ENCODE measurements at places on chromosomes 13 and 19. TPM values are rescaled to one million over a fixed set of nuclear protein-coding genes. Genes with fewer than 3 reads are reported as not detected.

Gene LAMP1
- total RNA-seq, result 89.6 TPM

Gene SMAD9
- 2.6 TPM for total RNA-seq

Gene PALM
- total RNA-seq, result 32.9 TPM

Gene CFD
- total RNA-seq, result 477 TPM

Gene DLL3
- not detected for total RNA-seq

Gene SERPINE3
- total RNA-seq, result not detected

Gene DPF1
- total RNA-seq, result not detected

Gene ZNF136
- total RNA-seq, result 4.2 TPM

Gene RPS16
- total RNA-seq, result 1,176 TPM

Gene FAM216B
- total RNA-seq, result 4.6 TPM

Gene PDCD5
- 137 TPM for total RNA-seq

Gene COL5A3
- total RNA-seq, result 10.1 TPM

Gene INSL3
- not detected for total RNA-seq

Gene GNG8
- not detected for total RNA-seq

Gene FUT2
- total RNA-seq, result not detected

Gene MYPOP
- total RNA-seq, result 15.2 TPM

Gene ZSCAN22
- total RNA-seq, result 1.7 TPM

Gene ACP7
- total RNA-seq, result not detected

Gene GSX1
- not detected for total RNA-seq

Gene ZNF816
- 4.7 TPM for total RNA-seq

Gene CAPN12
- total RNA-seq, result not detected

Gene PSG11
- total RNA-seq, result not detected

Gene ZNF737
- total RNA-seq, result 4.1 TPM

Gene NLRP9
- total RNA-seq, result not detected

Gene KLK15
- total RNA-seq, result not detected

Gene SYCN
- not detected for total RNA-seq

Gene ZNF724
- 1.3 TPM for total RNA-seq

Gene ZNF682
- total RNA-seq, result 6.3 TPM

Gene KLHL1
- not detected for total RNA-seq

Gene C5AR2
- 0.78 TPM for total RNA-seq

Gene TEX26
- not detected for total RNA-seq

Gene YJEFN3
- 5.8 TPM for total RNA-seq

Gene TDRD3
- total RNA-seq, result 38.4 TPM

Gene SLC10A2
- not detected for total RNA-seq

Gene RNF113B
- total RNA-seq, result not detected

Gene SULT2B1
- total RNA-seq, result 0.22 TPM

Gene CLC
- not detected for total RNA-seq

Gene CD70
- not detected for total RNA-seq

Gene TGFBR3L
- 10.9 TPM for total RNA-seq

Gene TUBA3C
- total RNA-seq, result 0.27 TPM

Gene CPB2
- not detected for total RNA-seq

Gene ZNF177
- 2.4 TPM for total RNA-seq

Gene PLVAP
- total RNA-seq, result 18.1 TPM

Gene C19orf73
- total RNA-seq, result 1.3 TPM

Gene CRX
- total RNA-seq, result not detected

Gene USPL1
- 8.8 TPM for total RNA-seq

Gene ZNF415
- total RNA-seq, result 17.8 TPM

Gene USHBP1
- total RNA-seq, result 7.9 TPM

Gene SERTAD3
- 22.7 TPM for total RNA-seq

Gene IGFL3
- total RNA-seq, result not detected

Gene CBARP
- 1.1 TPM for total RNA-seq

Gene ZNF581
- 7.1 TPM for total RNA-seq

Gene GIPR
- 3.8 TPM for total RNA-seq

Gene SCEL
- not detected for total RNA-seq
